Stimulated activated CD8-positive, alpha-beta memory T cell treated with anti-CD3 and anti-CD28 coated beads, Interleukin-15, amount 100 ng/mL, for 1 hour (primary cell): ENCODE measurements at places on chromosomes 4 and X.

GRCh38 chr4:121648516-121648915 lies 48.3 kb downstream of the ANXA5 start:
- no peak for DNase-seq

GRCh38 chr4:176034499-176034898 lies 31.1 kb upstream of the WDR17 start:
- DNase-seq, result no peak

DNA sequence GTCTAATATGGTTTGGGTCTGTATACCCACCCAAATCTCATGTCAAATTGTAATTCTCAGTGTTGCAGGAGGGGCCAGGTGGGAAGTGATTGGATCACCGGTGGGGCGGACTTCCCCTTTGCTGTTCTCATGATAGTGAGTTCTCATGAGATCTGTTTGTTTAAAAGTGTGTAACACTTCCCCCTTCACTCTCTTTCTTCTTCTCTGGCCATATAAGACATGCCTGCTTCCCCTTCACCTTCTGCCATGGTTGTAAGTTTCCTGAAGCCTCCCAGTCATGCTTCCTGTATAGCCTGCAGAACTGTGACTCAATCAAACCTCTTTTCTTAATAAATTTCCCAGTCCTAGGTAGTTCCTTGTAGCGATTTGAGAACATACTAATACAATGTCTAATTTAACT lies 19.7 kb upstream of the SCRG1 start:
- no peak for DNase-seq

- DNase-seq, result no peak
Observed at GRCh38 chr4:128347930-128348660, 60.5 kb upstream of the PGRMC2 start.

- DNase-seq, result no peak
Observed at GRCh38 chrX:30997411-30997810, 74.4 kb downstream of the FTHL17 start.

DNA sequence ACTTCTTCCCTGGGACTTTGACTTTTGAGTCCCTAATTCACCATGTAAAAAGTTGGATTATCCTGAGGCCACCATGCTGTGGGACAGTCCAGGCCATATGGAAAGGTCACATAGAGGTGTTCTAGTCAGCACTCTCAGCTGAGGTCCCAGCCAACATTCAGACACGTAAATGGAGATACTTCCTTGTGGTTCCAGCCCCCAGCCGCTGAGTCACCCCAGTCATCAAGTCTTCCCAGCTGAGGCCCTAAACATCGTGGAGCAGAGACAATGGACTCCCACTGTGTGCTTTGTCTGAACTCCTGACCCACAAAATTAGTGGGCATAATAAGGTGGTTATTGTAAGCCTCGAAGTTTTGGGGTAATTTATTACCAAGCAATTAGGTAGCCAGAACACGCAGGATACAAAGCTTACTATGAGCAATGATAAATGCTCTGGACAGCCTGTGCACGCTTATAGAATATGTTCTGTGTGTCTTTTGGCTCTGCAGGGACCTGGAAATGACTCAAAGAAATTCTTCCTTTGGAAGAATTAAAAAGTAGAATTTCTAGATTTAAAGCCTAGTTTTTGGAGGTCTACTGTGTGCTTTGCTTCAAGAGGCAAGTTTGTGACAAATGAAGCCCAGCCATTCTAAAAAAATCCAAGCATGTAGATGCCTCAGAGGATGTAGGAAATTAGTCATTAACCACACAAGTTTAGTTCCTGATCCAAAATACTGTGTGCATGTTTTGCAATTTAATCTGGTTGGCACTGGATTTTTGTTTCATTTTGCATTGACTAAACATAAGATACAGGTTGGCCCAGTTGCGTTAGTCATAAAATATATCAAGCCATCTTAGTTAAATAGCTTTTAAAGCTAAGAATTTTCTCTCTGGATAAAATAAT lies 33.2 kb upstream of the SLC9A7 start:
- DNase-seq, result no peak

- DNase-seq, result no peak
Observed at GRCh38 chrX:140815868-140816267, 106.3 kb downstream of the LINC00632 start.

DNA sequence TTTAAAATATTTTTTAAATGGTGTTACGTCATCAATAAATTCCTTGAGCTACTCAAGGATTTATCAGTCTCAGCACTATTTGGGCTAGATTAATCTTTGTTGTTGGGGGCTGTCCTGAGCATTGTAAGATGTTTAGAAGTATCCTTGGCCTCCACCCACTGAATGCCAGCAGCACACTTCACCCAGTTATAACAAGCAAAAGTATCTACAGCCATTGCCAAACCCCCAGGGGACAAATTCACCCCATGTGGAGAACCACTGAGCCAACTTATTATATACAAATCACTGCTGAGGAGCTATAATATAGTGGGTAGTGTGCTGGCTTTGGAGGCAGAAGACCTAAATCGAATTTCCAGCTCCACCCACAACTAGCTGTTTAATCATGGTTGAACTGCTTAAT lies 58.3 kb downstream of the ATP10D start:
- no peak for DNase-seq

DNA sequence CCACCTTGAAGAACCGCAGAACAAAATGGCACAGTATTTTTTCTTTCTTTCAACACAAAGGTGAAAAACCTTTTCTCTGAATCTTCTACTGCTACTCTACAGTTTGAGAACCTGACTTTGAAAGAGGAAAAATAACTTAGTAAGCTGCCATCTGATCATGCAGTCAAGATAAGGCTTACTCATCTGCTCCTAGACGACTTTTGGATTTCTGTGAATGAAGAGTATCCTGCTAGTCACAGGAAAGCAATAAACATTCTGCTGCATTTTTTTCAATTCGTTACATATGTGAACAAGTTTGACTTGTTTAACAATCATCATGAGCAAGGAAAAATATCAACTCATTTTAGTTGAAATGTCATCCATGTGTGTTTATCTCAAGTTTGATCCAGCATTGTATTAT lies 25.2 kb downstream of the TIGD2 start:
- DNase-seq, result no peak

- no peak for DNase-seq
Observed at GRCh38 chrX:153885208-153885787, 675 bp downstream of the L1CAM start.

- DNase-seq, result no peak
Observed at GRCh38 chr4:118756958-118757357, 71.8 kb downstream of the METTL14 start.

DNA sequence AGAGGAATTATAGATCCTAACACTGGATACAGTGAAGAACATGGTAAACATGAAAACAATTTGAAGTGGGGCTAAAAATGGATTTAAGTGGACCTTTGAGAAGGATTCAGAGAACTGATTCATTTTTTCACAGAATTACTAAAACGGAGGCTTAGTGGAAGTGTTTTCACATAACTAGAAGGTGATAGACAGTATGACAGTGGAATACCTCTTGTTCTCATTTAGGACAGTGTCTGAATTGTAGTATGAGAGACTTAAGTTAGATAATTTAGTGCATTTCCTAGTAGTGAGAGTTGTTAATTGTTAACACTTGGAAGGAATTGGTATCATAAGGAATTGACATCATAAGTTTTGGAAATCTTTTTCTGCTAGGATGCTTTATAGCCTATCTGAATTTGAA lies 64.1 kb downstream of the FIP1L1 start:
- no peak for DNase-seq

DNA sequence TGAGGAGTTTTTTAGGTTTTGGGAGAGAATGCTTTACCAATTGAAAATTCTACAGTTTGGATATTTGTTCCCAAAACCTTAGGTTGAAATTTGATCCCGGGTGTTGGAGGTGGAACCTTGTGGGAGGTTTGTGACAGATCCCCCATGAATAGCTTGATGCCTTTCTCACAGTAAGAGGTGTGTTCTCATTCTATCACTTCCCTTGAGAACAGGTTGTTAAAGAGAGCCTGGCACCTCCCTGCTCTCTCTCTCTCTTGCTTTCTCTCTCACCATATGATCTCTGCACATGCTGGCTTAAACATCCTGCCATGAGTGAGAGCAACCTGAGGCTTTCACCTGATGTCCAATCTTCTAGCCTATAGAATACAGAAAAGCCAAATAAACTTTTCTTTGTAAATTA lies 1475.5 kb upstream of the AGA start:
- DNase-seq, result no peak

GRCh38 chrX:27276751-27277150 lies 186.4 kb downstream of the PPP4R3C start:
- no peak for DNase-seq

DNA sequence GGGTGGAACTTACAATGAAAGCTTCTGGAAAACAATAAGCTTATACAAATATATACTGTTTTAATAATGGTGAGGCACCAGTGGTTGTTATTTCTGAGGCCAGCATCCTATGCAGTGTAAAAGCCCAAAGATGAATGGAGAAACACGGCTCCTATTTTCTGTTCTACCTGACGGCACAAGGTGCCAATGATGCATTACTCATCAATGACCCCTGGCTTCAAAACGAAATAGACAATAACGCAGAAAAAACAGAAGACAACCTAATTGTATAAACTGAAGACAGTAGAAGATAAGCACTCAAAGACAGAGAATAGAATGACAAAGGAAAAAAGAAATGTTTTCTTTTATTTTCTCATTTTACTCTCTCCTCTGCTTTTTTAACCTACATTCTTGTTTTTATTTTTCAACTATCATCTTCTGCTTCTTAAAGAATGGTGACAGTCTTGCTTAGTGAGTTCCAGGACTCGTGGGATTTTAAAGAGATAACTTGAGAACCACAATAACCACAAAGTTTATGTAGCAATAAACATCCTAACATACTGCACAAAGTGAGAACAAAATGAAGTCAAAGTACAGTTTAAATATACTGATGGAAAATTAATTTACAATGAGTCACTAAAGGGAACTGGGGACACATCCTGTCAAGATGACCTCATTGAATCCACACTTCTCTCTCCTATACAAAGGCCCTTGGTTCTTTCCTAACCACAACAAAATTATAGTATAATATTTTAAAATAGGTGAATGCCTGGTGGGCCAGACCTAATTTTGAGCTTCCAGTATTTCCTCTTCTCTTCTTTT lies 169.8 kb downstream of the BTC start:
- no peak for DNase-seq

DNA sequence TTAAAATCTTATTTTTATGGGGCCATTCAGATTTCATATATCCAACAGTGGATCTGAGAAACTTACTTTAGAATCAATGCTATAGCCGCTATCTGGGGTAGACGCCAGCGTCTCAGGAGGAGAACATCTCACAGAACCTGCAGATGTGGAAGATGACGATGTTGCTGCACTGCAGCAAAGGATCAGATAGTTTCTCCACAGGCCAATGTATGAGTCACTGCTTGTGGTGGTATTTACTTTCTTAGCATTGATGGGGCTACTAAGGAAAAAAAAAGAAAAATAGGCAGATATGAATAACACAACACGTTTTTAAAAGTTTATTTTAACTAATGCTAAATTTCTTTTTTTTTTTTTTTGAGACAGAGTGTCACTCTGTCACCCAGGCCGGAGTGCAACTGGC lies 85.9 kb downstream of the ZAR1 start:
- DNase-seq, result no peak
